ENCODE measurements at places on chromosomes 1 and 21.

DNA sequence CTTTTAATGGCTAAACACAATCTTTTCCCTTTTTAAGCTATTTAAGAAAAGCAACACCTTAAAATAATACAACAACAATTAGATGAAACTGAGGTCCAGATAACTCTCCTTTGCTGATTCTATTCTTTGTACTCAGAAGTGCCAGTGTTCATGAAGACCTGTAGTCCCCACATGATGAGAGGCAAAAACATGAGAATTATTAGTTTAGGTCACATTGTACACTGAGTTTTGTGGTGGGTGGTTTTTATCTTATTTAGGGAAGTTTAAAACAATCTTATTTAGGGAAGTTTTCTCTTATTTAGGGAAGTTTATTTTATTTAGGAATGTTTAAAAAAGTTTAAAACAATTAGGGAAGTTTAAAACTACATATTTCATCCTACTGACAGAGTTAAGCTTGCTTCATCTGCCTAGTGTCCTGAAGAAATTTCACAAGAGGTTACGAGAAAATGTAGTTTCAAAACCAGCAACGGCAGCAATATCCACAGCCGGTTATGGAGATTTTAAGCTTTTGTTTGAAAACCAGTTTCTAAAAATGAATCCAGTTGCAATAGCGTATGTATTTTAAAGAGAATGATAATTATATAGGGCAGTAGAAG, 7.8 kb upstream of the OR14I1 start:
- no peak for DNase-seq

DNA sequence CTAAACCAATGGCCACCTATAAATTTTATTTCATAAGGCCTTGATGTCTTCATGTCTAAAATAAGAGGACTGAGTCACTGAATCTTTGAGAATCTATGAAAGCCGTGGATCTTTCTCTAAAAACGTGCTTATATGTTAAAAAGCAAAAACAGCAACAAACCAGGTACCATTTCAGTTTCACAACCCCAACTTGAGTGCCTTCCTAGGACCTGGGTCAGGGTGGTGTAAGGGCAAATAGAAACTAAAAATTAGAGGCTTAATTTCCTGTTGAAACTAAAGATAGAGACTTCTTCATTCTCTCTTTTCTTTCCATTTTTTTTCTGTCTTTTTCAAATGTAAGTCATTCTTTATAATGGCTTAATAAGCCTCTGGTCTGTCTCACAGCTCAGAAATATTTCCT, 27.2 kb upstream of the PGBD5 start:
- DNase-seq: no peak

GRCh38 chr1:8580566-8580965, 236.9 kb downstream of the RERE start:
- no peak for DNase-seq

DNA sequence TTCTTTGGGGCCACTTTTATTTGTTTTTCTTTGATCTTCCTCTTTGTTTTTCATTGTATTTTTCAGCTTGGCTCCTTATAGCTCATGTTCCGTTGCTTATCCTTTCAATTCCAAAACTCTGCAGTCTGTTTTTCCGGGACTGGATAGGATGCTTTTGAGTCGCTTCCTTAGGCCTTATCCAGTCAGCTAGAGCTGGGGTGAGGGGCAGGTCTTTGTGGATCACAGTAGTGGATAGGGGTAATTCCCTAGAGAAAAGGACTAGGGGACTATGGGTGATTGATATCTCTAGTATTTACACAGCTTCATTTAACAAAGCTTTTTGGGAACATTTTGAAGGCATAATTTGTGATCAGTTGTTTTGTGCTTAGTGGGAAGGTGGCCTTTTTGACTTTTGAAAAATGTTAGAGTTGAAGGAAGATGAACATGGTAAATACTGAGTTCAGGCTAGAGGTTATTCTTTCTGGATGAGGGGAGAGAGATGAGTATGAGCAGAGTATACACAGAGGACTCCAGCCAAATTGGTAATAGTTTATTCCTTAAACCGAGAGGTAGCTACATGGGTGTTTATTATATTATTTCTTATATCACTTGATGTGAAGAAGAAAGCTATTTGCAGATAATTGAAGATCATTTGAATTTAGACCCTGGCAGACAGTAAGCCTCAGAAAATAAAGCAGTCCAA, 22.5 kb downstream of the CEP350 start:
- no peak for DNase-seq

GRCh38 chr1:216580538-216581057, 142.6 kb downstream of the ESRRG start:
- DNase-seq: no peak

DNA sequence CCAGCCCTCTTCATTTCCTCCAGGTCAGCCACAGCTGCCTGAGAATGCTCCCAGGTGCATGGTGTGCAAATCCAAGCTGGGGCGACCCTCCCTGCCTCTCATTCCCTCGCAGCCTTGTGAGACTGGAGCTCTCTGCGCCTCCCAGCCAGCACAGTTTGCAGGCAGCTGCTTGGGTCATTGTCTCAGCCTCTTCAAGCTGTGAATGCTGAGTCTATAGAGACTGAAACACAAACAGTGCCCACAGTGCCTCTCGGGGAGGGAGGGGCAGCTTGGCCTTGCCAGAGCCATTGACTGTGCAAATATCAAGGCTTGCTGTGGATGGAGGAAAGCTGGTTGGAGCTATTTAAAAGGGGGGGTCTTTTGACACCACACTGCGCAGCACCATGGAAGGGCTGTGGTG, 10.6 kb downstream of the PLXNA2 start:
- DNase-seq: no peak

GRCh38 chr1:18618546-18619466, 11.8 kb upstream of the PAX7 start:
- no peak for DNase-seq

DNA sequence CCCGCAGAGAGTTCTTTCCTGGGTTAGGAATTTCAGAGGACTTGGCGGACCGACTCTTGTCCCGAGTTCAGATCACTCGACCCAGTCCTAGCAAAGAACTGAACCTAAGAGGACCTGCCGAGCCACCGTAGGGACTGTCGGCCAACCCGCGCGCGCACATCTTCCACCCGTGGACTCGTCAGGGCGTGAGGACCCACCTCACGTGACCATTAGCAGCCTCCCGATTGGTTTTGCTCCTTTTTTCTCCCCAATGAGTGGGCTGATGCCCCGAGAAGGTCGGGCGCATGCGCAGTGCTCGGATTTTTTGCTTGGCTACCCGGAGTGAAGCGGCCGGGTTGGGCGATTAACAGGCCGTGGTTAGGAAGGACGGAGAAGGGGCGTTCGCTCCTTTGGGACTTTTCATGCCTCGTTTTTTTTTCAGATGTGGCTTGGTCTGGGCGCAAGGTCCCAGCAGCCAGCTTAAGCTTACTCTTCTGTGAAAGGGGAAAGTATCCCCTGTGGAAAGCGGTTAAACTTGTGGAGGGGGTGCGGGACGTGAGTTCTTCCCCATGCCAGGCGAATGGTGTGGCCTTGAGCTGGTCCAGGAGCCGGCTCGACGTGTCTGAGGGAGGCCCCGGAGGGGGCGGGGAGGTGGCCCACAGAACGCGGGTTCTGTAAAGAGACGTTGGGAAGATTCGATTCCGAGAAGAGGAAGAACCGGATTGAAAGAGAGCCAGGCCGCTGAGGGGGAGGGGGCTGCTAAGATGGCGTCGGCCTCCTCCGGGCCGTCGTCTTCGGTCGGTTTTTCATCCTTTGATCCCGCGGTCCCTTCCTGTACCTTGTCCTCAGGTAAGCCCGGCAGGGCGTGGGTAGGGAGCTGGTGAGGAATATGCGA, at the start of gene PIP5K1A:
TSS of gene PIP5K1A (plus strand) at position 299 of the 874 bp plus-strand sequence. CDS start at position 744, 445 bp downstream.
- peak; percentile 99 for DNase-seq

DNA sequence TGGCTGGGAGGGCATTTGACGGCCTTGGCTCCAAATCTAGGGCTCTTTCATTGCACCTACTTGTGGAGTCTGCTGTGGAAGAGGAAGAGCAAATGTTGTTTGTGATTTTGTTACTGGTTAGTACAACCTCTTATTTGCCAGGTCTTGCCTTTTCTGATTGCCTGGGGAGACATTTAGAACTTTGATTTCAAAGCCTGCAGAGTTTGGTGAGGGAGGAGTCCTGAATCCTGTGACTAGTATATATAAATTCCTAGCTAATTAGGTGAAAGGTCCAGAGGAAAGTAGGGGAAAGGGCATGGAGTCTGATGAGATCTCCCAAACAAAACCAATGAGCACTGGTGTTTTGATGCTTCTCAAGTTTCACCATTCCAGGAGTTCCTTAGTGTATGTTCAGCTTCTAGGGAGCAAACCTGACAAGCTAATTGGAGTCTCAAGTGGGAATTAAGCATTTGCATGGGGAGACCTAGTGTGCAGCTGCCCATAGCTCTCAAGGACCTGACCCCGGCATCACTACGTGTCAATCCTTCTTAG, 5.1 kb upstream of the HMGCS2 start:
- no peak for DNase-seq

DNA sequence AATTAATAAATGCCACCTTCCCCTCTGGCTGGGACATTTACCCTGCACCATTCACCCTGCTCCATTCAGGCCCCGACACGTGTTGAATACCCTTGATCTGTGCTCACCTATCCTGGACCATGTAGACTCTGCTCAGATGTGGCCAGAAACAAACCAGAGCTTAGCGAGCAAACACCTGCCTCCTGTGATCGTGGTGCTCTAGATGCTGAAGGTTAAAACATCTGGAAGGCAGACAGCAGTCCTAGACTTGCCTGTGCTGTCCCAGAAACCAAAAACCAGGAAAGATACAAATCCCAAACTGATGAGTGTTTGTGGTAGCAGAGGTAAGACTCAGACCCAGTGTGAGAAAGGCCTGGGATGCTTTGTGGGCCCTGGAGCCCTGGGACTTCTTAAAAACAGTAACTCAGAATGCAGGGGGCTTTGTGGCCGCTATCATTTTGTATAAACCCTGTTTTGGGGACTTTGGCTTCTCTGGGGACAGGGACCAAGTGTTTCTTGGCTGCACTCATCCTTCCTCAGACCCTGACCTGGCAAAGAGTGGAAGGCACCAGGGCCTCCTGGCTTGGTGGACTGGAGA, 99.6 kb downstream of the DMRTB1 start:
- no peak for DNase-seq

GRCh38 chr1:152959801-152960451, 10.5 kb upstream of the SPRR4 start:
- no peak for DNase-seq

- no peak for DNase-seq
Measured at GRCh38 chr1:76799700-76800099, 67.6 kb upstream of the ST6GALNAC5 start.

DNA sequence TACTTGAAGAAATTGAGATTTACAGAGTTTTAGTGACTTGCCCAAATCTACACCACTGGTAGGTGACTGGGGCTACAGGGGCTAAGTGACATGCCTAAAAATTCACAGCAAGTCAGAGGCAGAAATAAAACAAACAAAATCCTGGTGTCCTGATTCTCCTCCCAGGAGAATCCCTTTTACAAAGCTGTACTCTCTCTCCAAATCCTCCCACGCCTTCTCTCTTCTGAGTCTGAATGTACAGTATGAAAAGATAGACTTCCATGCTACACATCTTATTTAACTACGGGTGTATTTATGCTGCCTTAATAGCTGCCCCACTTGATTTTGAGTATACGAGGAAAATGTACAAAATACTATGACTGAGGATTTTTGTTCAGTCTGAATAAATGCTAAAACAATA, 65.4 kb downstream of the SGIP1 start:
- no peak for DNase-seq

GRCh38 chr1:232969799-232970198, 19.4 kb downstream of the NTPCR start:
- no peak for DNase-seq

GRCh38 chr1:195738966-195739650, 869.1 kb downstream of the KCNT2 start:
- DNase-seq: no peak

DNA sequence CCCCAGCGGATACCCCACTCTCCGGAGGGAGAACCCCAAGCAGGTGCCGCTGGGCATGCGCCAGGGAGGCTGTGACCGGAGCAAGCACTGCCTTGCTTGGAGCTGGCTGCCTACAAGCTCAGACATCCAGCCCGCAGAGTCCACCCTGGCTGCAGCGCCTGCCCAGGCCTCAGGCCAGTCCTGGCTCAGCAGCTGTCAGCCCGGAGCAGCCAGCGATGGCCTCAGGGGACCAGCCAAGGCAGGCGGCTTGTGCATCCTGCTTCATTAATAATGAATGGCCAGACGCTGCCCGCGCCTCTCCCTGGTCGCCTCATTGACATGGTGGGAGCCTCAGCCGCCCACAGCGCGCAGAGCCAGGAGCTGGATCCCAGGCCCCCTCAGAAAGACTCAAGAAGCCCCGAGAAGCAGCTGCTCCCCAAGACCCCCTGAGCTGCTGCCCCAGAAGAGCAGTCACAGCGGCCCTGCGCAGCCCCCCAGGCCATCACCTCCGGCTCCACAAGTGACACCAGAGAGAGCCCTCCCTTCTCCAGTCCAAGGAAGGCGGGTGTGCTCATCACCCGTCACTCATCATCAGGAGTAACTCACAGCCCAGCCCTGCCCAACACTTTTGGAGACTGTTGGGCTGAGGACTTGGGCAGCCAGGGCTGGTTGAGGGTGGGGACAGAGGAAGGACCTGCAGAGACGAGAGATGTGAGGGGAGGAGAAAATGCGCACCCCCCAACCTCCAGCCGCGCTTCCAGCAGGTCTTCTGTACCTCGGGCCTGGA, 19.6 kb downstream of the KCNAB2 start:
- no peak for DNase-seq

- DNase-seq: no peak
Measured at GRCh38 chr1:240776237-240776636, 164.3 kb upstream of the GREM2 start.

GRCh38 chr1:245622332-245623014, 467.7 kb downstream of the KIF26B start:
- no peak for DNase-seq

DNA sequence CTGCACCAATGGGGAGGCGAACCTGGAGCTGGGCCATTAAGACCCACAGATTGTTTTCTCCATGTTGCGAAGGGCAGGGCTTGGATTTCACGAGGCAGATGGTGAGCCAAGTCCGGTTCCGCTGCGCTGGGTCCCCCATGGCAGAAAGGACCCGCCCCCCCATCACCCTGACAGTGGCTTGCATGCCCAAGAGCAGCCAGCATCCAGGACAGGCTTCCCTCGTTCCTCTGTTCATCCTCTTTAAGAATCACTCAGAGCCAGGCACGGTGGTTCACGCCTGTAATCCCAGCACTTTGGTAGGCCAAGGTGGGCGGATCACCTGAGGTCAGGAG, 15.8 kb upstream of the NPHP4 start:
- no peak for DNase-seq

- no peak for DNase-seq
Measured at GRCh38 chr1:33996281-33996680, 132.4 kb downstream of the HMGB4 start.

Data from GM10248 (cell line).